Activated CD4-positive, alpha-beta T cell treated with anti-CD3 and anti-CD28 coated beads, Interleukin-2, amount 50 U/mL, for 24 hours (primary cell): ENCODE measurements at places on chromosomes 3 and 15.

DNA sequence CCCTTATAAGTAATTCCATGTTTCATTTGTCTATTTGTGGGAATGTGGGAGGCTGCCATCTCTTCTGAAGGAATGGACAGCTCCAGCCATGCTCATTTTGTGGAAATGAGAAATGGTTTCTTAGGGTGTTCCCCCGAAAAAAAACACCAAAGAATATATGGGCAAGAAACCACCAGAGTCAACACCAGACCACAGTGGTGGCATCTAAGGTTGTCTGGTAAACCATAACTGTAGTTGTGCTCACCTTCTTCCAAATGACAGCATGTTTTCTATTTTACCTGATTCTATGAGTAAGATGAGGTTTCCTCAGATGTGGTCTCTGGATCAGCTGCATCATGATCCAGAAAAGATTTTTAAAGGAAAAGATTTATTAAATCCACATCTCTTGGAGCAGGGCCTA, 217.0 kb upstream of the C2CD4B start:
- no peak for DNase-seq

- no peak for DNase-seq
Observed at GRCh38 chr15:80694611-80695098, 455 bp upstream of the ABHD17C start.

GRCh38 chr3:181998828-181999227, 287.1 kb downstream of the SOX2 start:
- DNase-seq: no peak

GRCh38 chr3:183255348-183255730, 2.3 kb downstream of the B3GNT5 start:
- DNase-seq: no peak
